Bronchial epithelial cell (primary cell): ENCODE measurements at places on chromosomes 7 and 10. TPM values are rescaled to one million over a fixed set of nuclear protein-coding genes. Genes with fewer than 3 reads are reported as not detected.

CHAT gene
- not detected in 2 replicates for total RNA-seq

NKX2-3 gene
- under 0.01 TPM in 1 of 2 replicates, not detected in the other for total RNA-seq

PAX4 gene
- total RNA-seq = not detected in 2 replicates

FAM180A gene
- total RNA-seq = 0.26 TPM in 1 of 2 replicates, not detected in the other

NME8 gene
- total RNA-seq = not detected in 2 replicates

LRIT1 gene
- total RNA-seq = not detected in 2 replicates

HGF gene
- under 0.01 and 3.7 TPM in 2 replicates for total RNA-seq

LOXL4 gene
- 0.13 and 0.26 TPM in 2 replicates for total RNA-seq

CC2D2B gene
- total RNA-seq = not detected in 2 replicates

ZNF487 gene
- 2.1 and 3.2 TPM in 2 replicates for total RNA-seq

ODAD2 gene
- total RNA-seq = under 0.01 TPM in 1 of 2 replicates, not detected in the other

IL15RA gene
- total RNA-seq = 0.51 and 0.79 TPM in 2 replicates

CALHM3 gene
- not detected in 2 replicates for total RNA-seq
